Endothelial cell of umbilical vein (primary cell): ENCODE measurements at places on chromosomes 3 and 15. TPM values are rescaled to one million over a fixed set of nuclear protein-coding genes. Genes with fewer than 3 reads are reported as not detected.

GRCh38 chr3:52405601-52406110 is 39.2 kb downstream of the SEMA3G start:
- peaks cover 8% of the 10 kb centered on the region for H3K4me1 ChIP-seq
- DNase-seq, result no peak

DNA sequence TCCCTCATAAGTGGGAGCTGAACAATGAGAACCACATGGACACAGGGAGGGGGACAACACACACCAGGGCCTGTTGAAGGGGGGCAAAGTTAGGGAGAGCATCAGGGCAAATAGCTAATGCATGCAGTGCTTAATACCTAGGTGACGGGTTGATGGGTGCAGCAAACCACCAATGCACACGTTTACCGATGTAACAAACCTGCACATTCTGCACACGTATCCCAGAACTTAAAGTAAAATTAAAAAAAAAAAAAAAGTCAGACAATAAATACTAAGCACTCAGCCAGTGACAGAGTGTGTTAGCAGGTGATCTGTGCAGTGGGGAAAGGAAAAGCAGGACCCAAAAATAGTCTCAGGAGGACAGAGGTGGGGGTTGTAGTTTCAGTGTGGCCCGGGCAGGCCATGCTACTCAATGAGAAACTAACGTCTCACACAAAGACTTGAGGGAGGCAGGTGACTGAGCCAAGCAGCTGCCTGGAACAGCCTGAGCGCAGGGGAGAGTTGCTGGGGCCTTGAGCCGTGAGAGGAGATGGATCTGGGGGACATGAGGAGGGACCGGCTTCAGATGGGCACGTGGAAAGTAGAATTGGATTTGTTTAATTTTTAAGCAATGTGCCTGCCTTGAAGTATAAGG is 18.4 kb downstream of the ANKDD1A start:
- H3K27ac ChIP-seq, result no peak overlapping the region
- no peaks in the 10 kb centered on the region for H3K36me3 ChIP-seq
- H3K27me3 ChIP-seq, result no peaks in the 10 kb centered on the region
- DNase-seq, result no peak
- no peak overlapping the region for H3K4me3 ChIP-seq

- no peak overlapping the region for H3K27ac ChIP-seq
- no peaks in the 10 kb centered on the region for H3K36me3 ChIP-seq
- H3K4me1 ChIP-seq, result peaks cover 11% of the 10 kb centered on the region
- peak; percentile 18 for DNase-seq
- H3K4me3 ChIP-seq, result peak overlapping the region; percentile 27
- H3K27me3 ChIP-seq, result peaks cover 27% of the 10 kb centered on the region
Measured at GRCh38 chr15:31223478-31224350, 102.9 kb upstream of the KLF13 start.

DNA sequence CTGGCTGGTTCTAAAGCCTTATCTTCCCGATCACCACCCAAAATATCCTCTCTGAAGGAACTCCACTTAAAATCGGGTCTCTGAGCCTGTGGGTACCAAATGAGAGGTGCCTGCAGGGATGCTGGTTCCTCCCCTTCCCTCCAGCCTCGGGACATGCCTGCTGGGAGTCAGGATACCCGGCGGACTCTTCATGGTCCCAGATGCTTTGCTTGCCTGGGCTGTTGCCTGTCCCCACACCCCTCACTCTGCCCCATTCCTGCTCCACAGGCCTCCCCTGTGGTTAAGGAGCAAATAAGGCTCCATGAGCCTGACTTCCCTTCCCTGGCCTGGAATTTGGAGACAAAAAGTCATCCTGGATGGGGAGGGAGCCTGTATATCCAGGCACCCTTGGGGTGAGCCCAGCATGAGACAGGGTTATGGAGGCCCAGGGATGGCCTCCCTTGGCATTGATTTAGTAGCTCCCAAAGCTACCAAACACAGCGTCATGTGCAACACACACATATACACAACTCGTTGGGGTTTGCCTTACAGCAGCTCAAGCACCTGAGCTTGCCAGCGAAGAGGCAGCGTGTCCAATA is 12.3 kb upstream of the CORO2B start:
- no peaks in the 10 kb centered on the region for H3K36me3 ChIP-seq
- no peak overlapping the region for H3K4me3 ChIP-seq
- no peak for DNase-seq

TM4SF18 gene
- total RNA-seq, result 142 and 158 TPM in 2 replicates

DISP2 gene
- 0.65 and 1.2 TPM in 2 replicates for total RNA-seq

GRCh38 chr15:25508369-25509002 is 69.7 kb upstream of the UBE3A start:
- DNase-seq, result no peak
- no peaks in the 10 kb centered on the region for H3K27me3 ChIP-seq
- H3K4me3 ChIP-seq, result no peak overlapping the region
- no peaks in the 10 kb centered on the region for H3K36me3 ChIP-seq
- no peak overlapping the region for H3K27ac ChIP-seq

DNA sequence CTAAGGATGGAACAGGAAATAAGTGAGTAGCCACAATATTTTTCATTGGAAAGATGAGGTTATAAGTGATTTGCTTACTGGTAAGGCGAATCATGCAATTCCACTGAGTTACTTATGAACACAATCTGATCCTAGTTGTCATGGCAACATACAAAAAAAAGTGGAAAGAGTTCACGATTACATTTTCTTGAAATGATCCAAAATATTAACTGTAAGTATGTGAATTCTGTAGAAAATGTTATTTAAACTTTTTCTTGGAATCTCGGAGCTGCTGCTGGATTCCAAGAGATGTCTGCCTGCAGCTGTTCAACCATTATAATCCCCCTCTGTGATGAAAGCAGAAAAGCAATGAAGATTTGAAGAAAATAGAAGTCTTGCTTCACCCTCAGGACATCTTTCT is 120.5 kb downstream of the KBTBD8 start:
- H3K4me3 ChIP-seq, result no peak overlapping the region
- H3K4me1 ChIP-seq, result no peaks in the 10 kb centered on the region
- no peaks in the 10 kb centered on the region for H3K36me3 ChIP-seq
- no peak overlapping the region for H3K27ac ChIP-seq
- H3K27me3 ChIP-seq, result no peaks in the 10 kb centered on the region

CTXN2 gene
- total RNA-seq, result 0.14 TPM in 1 of 2 replicates, not detected in the other
